ENCODE measurements at places on chromosomes 7 and 10.

DNA sequence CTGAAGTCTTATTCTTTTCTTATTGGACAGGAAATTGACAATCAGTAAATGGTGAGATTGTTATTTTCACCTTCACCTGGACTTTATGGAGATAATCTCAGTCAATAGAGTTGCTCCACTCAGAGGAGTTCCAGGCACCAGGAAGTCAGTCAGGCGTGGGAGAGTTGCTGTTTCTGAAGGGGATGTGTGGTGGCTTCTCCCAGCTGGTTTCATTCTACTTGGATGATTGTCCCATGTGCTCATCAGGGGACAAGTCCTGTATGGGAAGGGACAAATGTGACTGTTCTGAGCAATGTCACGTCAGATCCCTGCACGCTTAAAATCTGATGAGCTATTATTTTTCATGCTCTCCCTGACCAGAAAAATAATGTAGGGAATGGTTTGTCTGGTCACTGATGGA, 222.5 kb upstream of the PITRM1 start:
- no peak for DNase-seq

- no peak for DNase-seq
These were observed 494.9 kb upstream of the AKR1E2 start for GRCh38 chr10:4331150-4331549.

DNA sequence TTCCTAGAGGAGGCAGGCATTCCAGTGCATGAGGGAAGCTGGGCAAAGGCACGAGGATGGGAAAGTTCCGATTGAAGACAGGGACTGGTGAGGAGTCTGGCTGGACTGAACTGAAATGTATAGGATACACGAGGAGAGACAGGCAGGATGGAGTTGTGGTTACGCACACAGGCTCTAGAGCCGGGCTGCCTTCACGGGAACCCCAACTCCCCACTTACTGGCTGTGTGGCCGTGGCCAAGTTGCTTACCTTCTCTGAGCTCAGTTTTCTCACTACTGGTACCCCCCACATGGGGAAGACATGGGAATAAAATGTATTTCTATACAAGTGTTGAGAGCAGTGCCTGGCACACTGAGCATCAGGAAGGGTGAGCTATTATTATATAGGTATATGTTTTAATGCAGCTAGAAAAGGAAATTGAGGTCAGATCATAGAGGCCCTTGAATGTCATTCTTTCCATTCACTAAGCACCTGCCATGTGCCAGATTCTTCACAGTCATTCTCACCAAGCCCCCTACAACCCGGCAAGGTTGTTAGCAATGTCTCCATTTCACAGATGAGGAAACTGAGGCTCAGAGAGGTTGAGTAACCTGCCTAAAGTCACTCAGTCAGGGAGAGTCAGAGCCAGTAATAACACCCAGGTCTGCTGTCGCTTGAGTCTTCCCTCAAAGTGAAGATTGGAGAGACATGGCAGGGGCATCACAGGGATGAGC, 9.7 kb downstream of the CHST3 start:
- DNase-seq = no peak

- no peak for DNase-seq
These were observed 6.1 kb downstream of the CHRM2 start for GRCh38 chr7:136874393-136875032.

Data from activated T-cell treated with anti-CD3 and anti-CD28 coated beads for 1 hour (primary cell).